Uterus (tissue), 4 donors: ENCODE measurements at places on chromosomes 11 and 22. TPM values are rescaled to one million over a fixed set of nuclear protein-coding genes. Genes with fewer than 3 reads are reported as not detected.

DNA sequence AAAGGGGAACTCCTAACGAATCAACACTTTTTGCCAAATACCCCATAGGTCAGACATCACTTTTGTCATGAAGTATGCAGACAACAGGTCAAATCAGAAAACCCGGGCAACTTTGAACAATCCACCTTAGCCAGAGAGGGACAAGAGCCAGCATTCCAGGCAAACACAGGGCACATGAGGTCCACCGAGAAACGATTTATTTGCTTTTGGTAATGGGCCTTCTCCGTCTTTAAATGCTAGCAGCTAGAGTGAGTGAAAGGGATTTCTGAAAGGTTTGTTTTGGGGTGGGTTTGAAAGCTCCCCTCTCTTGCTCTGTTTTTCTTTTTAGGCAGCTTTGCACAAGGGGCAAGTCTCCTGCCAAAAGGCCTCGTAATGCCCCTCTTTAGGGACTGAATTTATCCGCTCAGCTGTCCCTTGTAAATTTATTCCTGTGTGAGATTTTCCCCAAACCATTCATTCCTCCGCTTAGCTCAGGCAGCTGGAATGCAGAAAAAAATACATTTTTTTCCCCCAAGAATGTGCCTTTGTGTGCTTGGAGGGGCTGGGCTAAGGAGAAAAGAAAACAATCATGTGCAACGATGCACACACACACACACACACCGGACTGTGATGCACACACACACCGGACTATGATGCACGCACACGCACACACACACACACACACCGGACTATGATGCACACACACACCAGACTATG lies 196.9 kb downstream of the SNX19 start:
- DNase-seq, result no peak
- no peak overlapping the region for H3K27ac ChIP-seq
- H3K27me3 ChIP-seq, result no peaks in the 10 kb centered on the region
- no peak overlapping the region for H3K4me3 ChIP-seq

GRCh38 chr11:34194576-34195335 lies 89.3 kb downstream of the NAT10 start:
- H3K4me3 ChIP-seq, result no peak overlapping the region
- H3K27ac ChIP-seq, result no peak overlapping the region
- H3K36me3 ChIP-seq, result no peaks in the 10 kb centered on the region
- DNase-seq, result no peak
- H3K4me1 ChIP-seq, result no peaks in the 10 kb centered on the region

GRCh38 chr11:83510530-83511460 lies 224.6 kb upstream of the CCDC90B start:
- no peak overlapping the region for H3K4me3 ChIP-seq
- H3K4me1 ChIP-seq, result no peaks in the 10 kb centered on the region
- DNase-seq, result no peak
- H3K27me3 ChIP-seq, result no peaks in the 10 kb centered on the region
- no peaks in the 10 kb centered on the region for H3K36me3 ChIP-seq

- no peaks in the 10 kb centered on the region for H3K4me1 ChIP-seq
- no peaks in the 10 kb centered on the region for H3K36me3 ChIP-seq
- no peak overlapping the region for H3K4me3 ChIP-seq
- DNase-seq, result no peak
- H3K27ac ChIP-seq, result no peak overlapping the region
These were observed 520.8 kb upstream of the KIRREL3 start for GRCh38 chr11:127521413-127521812.

OR51B2 gene
- total RNA-seq, result not detected

ELFN2 gene
- not detected for total RNA-seq
